Effector memory CD4-positive, alpha-beta T cell (primary cell): ENCODE measurements at places on chromosomes 1 and 21.

DNA sequence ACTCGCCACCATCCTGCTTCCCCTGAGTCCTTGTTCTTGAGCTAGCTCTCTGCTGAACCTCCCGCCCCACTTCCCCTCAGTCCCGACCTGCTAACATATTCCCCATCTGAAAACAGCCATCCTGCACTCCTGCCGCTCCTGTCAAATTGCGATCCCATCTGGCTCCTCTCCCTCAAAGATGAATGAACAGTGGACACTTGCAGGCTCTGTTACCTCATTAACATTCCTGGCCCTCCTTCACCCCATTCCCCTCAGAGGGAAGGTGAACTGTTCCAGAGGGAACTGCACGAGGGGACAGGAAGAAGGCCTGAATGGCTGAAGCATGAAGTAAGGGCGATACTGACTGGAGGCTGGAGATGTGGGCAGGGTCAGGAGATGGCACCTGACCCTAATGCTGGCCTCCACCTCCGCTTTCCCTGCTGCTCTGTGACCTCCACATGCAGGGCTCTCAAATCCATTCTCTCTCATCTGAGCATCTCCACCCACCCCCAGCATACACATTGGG, 7.4 kb upstream of the CELSR2 start:
- no peak for DNase-seq

DNA sequence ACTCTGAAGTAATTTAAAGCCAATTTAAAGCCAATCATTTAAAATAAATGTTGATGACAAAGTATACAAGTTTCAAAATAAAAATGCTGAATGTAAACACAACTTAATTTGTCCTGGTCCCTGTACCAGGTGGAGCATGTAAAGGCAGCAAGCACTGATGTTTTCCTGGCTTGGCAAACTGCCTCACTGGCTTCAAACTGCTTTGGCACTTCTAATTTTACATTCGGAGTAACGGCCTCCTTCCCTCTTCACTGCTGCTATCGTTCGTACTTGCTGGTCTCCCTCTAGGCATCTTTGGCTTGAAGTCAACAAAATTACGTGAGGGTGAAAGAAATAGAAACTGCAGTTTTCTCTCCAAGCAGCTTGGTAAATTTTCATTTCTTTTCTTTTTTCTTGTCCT, 287.9 kb downstream of the LTN1 start:
- DNase-seq, result no peak

- DNase-seq, result no peak
Observed at GRCh38 chr1:119093721-119094120, 46.7 kb downstream of the WARS2 start.

DNA sequence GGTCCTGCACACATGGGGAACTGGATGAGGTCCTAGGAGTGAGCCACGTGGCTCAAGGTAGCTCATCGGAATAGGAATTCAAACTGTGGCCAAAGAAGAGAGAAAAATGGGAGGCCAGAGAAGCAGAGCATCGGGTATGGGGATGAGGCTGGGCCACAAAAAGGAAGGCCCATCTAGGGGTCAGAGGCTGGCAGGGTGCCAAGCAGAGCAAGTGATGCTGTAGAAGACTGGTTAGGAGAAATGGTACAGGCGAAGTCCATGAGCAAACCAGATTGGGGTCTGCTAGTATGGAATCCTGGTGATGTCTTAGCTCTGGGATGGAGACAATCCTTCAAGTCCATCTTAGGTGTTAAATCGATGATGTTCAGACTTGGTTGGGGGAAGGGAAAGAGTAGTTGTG, 68.0 kb downstream of the TEX35 start:
- DNase-seq, result no peak

DNA sequence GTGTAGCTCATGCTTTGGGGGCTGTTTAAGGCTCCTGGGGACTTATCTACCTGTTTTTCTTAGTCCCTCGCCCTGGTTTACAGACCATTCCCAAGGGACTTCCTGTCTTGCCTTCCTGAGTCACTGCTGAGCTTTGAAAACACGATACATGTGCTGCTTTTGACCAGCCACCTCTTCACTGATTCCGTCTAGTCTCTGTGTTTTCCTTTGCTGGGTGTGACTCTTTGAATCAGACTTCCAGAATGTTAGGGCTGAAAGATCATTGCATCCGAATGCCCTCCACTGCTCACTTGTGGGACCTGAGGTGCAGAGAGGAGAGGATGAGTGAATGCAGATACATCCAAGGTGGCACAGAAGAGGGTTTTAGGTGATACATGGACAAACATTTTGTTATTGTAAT, 35.4 kb upstream of the CITED4 start:
- no peak for DNase-seq

GRCh38 chr21:38768471-38769063, 37.2 kb upstream of the ETS2 start:
- no peak for DNase-seq

DNA sequence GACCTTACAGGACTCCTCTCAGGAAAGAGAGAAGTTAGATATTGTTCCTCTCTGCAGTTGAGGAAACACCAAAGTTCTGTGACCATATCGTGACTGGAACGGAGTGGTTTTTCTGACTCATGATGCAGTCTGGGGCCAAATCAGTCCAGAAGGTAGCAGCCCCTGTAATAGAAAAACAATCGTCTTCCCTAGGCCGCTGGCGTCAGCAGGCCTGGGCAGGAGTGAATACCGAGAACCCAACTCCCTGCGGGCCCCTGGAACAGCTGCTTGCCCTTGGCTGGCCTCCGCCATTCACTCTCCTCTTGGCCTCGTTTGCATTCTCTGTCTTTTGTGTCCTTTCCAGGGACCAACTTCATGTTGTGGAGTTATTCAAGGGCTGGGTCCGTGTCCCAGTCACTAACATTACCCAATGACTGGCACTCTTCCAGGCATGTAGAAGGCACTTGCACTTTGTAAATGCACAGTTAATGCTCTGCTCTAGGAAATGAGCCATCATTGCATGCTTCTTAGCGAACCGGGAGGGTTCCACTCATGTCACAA, 10.9 kb upstream of the CD101 start:
- no peak for DNase-seq

GRCh38 chr1:64540265-64540791, 70.4 kb downstream of the CACHD1 start:
- no peak for DNase-seq

DNA sequence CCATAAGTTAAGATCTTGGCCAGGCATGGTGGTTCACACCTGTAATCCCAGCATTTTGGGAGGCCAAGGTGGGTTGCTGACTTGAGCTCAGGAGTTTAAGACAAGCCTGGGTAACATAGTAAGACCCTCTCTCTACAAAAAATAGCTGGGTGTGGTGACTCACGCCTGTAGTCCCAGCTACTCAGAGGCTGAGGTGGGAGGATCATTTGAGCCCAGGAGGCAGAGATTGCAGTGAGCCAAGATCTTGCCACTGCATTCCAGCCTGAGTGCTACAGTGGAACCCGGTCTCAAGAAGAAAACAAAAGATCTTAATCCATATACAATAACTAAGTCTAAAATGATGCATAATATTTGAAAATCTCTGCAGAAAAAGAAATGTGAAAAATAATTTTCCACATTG, 165.5 kb upstream of the NR5A2 start:
- no peak for DNase-seq

DNA sequence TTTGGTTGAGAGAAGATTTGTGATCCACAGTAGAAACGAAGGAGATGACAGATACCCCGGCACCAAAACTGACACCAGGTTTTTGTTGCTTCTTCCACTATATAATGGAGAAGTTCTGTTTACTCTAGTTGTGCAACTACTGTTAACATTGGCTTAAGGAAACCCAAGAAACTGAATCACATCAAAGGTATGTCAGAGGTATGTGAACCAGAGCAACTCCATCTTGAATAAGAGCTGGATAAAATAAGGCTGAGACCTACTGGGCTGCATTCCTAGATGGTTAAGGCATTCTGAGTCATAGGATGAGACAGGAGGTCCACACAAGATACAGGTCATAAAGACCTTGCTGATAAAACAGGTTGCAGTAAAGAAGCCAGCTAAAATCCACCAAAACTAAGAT, 173.7 kb upstream of the CAMK1G start:
- DNase-seq, result no peak

DNA sequence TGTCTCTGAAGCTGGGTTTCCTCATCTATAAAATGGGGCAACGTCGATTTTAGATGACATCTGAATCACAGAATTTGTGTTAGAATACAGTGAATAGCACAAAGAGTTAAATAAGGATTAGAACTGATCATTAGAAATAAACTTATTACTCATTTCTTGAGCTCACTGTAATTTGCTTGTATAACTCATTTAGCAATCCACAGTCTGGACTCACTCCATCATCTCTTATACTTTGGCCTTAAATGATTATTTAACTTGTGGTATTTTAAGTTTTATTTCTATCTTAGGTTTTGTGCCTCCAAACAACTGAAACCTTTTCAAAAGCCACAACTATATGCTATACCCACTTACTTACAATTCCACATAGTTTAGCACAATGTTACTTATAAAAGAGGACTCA, 128.0 kb downstream of the CDC42BPA start:
- no peak for DNase-seq

DNA sequence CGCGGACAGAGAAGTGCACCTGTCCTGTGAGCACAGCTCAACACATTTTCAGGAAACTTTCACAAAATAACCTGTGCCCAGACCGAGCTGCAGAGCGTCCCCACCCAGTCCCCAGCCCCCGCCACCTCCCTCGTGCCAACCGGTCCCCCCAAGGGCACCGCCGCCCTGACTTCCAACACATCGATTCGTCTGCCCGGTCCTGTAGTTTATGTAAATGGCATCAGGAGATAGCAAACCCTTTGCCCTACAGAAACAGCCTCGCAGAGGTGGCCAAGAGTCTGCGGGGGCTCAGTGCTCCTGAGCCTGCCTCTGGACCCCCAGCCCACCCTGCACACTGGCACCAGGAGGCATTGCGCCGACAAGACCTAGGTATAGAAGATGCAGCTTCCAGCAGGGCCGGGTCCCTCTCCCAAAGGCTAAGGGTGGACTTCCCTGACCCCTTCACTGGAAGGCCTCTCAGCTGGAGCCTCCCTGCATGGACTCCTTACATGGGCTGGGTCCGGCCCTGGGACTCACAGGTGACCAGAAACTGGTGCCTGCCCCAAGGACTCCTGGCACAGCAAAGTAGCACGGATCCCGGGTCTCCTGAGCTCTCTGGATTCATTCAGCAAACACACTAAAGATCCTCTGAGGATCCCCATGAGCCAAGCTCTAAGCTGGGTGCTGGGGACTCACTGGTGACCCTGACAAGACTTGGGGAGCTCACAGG, 6.6 kb upstream of the PLEKHG5 start:
- DNase-seq, result no peak
